ENCODE measurements at places on chromosomes 2 and 18. TPM values are rescaled to one million over a fixed set of nuclear protein-coding genes. Genes with fewer than 3 reads are reported as not detected.

Gene IL36B
- not detected for total RNA-seq

Gene HOXD3
- 15.3 TPM for total RNA-seq

Gene ERFE
- total RNA-seq, result 0.49 TPM

DNA sequence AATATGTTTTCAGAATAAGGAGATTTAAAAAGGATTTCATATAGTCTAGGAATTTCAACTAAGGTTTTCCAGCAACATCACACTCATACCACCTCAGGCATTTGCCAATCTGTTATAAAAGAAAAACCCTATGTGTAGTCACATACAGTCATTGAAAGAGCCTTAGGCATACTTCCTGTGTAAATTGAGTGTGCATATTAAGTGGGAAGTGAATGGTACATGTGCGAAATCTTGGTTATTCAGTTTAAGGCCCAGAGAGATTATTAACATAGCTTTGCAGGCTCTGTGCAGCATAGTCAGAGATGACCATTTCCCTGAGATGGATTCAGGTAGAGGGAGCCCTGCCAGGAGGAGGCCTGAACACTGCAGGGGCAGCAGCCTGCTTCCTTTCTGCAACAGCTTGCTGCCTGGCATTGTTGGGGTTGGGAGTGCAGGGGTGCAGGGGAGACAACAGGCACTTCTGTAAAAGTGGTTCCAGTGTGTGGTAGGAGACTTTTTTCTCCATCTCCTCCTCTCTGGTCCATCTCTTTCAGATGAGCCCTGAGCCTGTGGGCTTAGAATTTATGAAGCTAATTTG, 100.1 kb upstream of the OSR1 start:
- no peak overlapping the region for H3K27ac ChIP-seq
- no peaks in the 10 kb centered on the region for H3K4me1 ChIP-seq
- no peak for DNase-seq

DNA sequence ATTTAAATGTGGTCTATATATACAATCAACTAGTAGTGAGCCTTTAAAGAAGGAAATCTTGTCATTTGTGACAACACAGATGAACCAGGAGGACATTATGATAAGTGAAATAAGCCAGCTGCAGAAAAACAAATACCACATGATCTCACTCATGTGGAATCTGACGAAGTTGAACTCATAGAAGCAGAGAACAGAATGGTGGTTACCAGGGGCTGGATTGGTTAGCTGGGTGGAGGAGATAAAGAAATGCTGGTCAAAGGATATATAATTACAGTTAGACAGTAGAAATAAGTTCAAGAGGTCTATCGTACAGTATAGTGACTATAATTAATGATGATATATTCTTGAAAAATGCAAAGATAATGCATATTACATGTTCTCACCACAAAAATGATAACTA, 267.9 kb downstream of the FBXO15 start:
- no peak overlapping the region for H3K27ac ChIP-seq
- no peaks in the 10 kb centered on the region for H3K36me3 ChIP-seq
- H3K4me1 ChIP-seq, result no peaks in the 10 kb centered on the region
- H3K4me3 ChIP-seq, result no peak overlapping the region
- no peaks in the 10 kb centered on the region for H3K27me3 ChIP-seq

- H3K36me3 ChIP-seq, result no peaks in the 10 kb centered on the region
- no peak overlapping the region for H3K4me3 ChIP-seq
- no peaks in the 10 kb centered on the region for H3K4me1 ChIP-seq
- no peak for DNase-seq
- no peak overlapping the region for H3K27ac ChIP-seq
Observed at GRCh38 chr2:17912266-17912691, 33.8 kb downstream of the KCNS3 start.

DNA sequence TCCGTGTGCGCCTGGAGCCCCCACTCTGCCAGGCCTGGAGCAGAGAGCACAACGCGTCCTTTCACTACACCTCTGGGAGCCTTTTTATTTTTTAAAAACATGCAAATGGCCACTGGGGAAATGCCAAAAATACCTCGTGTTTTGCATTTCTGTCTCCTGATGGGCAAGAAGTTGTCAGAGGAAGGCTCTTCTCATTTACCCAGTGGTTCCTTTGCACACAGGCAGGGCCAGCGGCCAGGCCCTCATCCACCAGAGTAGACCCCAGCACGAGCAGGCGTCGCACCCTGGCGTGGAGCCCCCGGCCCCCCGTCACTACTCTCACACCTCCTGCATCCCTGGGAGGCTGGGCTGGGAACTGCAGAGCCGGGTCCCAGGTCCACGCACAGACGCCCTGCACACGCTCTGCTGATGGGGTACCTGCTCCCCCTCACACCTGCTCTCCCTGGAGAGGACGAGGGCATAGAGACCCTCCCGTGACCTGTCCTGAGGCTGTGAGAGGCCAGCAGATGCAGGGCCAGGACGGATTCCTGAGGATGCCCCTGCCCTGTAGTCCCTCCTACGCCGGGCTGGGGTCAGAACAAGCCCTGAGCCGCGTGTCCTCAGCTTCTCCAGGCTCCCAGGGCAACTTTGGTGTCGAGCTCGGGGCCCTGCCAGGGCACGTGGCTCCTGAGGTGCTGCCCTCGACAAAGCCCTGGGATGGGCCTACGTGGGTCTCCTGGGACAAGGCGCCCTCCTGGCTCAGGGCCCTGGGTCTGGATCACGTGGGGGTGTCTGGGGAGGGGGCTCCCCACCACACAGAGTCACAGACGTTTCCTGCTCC, 65.0 kb downstream of the NFATC1 start:
- H3K4me1 ChIP-seq, result peaks cover 7% of the 10 kb centered on the region
- peak overlapping the region; percentile 82 for H3K27ac ChIP-seq
- peaks cover 95% of the 10 kb centered on the region for H3K36me3 ChIP-seq
- H3K4me3 ChIP-seq, result no peak overlapping the region

- no peaks in the 10 kb centered on the region for H3K4me1 ChIP-seq
- peak overlapping the region; percentile 2 for H3K27ac ChIP-seq
- H3K27me3 ChIP-seq, result no peaks in the 10 kb centered on the region
- DNase-seq, result no peak
- no peaks in the 10 kb centered on the region for H3K36me3 ChIP-seq
Observed at GRCh38 chr2:164747783-164748433, 93.7 kb downstream of the COBLL1 start.
